ENCODE measurements at places on chromosomes 7 and 10.
A peak's percentile ranks its signal among the peaks of the same experiment; 100 is the strongest.

- DNase-seq, result no peak
Measured at GRCh38 chr10:89536013-89536354, 590 bp upstream of the SLC16A12 start.

- DNase-seq, result no peak
Measured at GRCh38 chr7:148241700-148242293, 348.8 kb upstream of the C7orf33 start.

GRCh38 chr10:86506062-86506461 is 15.5 kb downstream of the WAPL start:
- no peak for DNase-seq

DNA sequence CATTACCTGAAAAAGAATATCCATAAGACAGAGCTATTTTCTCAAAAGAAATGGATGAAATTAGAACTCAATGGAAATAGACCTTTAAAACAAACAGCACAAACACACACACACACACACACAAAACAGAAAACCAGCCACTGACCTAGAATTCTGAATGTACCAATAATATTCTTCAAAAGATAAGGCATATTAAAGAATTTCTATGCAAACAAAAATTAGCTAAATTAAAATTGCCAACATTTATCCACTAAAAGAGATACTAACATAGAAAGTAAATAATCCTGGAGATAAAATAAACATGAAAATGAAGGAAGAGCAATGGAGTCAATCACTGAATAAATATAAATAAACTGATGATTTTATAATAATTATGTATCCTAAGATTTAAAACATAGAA is 431.2 kb downstream of the SH2D4B start:
- DNase-seq, result no peak

DNA sequence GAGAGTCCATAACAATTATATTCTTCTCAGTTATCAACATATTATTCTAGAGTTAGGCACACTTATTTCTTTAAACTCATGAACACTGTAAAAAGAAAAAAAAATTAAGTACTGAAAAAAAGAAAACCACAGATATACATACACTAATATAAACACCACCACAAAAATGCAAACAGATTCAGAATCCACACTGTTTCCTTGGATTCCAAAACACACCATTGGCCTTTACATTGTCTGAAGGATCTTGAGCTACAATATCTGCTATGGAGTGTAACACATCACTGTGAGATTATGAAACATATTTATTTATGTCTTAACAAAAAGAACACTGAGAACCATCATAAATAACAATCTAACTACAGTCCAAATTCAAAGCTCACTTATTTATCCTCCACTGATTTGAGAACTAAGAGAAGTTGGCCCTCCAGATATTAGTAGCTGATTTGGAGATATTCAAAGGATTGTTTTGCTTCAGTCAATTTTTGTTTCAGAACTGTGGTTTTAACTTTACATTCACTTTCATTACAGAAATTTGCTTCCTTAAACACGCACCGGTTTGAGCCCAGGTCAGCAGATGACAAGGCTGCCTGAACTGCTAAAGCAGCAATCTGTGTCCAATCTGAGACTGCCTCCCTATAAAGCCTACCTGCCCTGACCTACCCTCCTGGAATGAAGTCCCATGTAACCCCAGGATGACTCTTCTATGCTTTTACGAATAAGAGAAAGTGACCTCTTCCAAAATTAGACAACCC is 47.0 kb upstream of the CDK1 start:
- DNase-seq, result no peak

GRCh38 chr10:90245623-90246022 is 544.2 kb downstream of the KIF20B start:
- DNase-seq, result no peak

DNA sequence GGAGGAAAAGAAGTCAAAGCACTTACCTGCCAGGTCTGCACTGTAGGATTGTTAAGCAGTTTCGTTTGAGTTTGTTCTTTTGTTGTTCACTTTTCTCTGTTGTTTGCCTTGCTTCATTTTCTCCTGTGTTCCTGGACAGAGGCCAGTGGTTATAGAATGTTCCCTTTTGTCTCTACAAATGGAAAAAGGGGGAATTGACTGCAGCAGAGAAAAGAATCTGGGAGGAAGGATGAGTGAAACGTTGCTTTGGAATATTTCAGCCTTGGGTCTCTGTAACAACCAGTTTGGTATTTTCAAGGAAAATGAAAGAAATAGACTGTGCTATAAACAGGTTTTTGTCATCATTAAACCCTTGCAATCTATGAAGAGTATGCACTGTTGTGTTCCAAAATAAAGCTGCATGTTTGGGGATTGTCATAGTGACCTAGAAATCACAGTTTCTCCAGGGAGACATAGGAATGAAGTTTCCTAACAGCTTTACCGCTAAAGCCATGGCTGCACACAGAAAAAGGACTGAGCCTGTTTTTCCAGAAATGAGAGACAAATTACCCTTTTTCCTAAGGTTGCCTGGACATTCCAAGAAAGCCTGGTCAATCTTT is 60.8 kb upstream of the HABP2 start:
- no peak for DNase-seq

- DNase-seq, result no peak
Measured at GRCh38 chr7:67364441-67365017, 367.9 kb downstream of the TYW1 start.

- no peak for DNase-seq
Measured at GRCh38 chr7:54559401-54559800, 17.2 kb downstream of the VSTM2A start.

GRCh38 chr7:98222533-98223195 is 11.4 kb downstream of the BHLHA15 start:
- DNase-seq, result no peak

- no peak for DNase-seq
Measured at GRCh38 chr7:91193141-91193540, 71.1 kb upstream of the FZD1 start.

GRCh38 chr7:65441010-65441409 is 67.4 kb downstream of the ZNF92 start:
- no peak for DNase-seq

- DNase-seq, result no peak
Measured at GRCh38 chr10:87603196-87603595, 56.5 kb upstream of the PAPSS2 start.

DNA sequence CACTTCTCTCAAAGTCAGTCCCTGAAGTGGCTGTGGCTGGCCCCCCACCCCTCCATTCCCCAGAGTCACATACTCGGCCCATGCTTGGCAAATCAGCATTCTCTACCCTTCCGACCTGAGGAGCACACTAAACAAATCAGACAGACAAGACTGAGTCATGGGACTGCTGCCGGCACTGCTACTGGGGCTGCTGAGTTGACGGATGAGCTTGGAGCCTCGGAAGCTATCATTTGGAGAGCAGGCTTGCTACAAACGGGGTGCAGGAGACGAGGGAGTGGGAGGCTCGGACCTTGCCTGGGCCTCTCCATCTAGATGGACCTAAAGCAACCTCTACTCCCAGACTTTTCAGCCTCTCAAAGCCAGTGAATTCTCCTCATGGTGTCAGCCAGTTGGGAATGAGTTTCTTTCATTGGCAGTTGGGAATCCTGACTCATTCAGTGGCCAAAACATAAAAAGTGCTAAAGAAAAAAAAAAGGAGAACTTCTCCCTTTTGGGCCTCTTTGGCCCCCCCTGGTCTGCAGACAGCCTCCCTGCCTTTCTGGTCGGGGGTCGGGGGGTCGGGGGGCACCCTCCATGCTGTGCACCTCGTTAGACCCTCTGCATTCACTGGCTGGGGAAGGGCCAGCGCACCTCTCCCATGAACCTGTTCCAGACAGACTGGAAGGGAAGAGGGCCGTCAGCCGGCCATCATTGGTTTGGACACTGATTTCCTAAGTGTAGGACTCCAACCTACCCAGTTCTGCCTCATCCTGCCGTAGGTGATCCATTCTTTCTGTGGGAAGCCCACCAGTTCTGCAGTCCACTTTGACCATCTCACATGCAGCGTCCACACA is 52.3 kb upstream of the COL13A1 start:
- peak; percentile 75 for DNase-seq

DNA sequence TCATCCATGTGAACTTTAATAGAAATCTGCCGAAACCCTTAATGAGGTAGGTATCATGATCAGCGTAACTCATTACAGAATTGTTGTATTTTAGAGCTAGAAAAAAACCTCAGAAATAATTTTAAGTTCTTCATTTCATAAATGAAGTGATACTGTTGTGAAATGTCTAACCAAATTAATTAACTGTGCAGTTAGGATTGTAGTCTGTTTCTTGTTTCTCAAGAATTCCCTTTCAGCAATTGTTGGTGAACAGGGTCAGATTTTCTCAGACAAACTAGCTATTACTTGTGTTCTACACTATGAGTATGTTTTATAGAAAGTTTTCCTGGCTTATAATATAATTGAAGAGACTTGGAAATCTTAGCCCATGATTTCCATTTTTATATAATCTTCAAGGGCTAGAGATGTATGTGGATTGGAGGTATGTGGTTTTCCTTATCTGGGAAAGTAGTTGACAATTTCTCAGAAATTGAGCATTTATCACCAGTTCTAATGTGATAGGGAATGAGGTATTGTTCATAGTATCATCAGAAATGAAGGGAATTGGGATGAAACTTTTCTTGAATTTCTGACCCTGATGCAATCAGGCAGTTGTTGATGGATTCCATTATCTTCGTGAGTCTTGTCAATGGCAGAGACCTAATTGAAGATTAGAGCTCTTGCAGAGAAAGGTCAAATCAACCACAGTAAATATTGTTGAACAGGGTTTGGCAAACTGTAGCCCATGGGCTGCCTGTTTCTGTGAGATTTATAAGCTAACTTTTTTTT is 55.0 kb downstream of the ST7 start:
- no peak for DNase-seq

- no peak for DNase-seq
Measured at GRCh38 chr10:13945390-13946208, 358.8 kb downstream of the PRPF18 start.

All from H54 (cell line).